RWPE2 (cell line): ENCODE measurements at places on chromosomes 4 and X.

DNA sequence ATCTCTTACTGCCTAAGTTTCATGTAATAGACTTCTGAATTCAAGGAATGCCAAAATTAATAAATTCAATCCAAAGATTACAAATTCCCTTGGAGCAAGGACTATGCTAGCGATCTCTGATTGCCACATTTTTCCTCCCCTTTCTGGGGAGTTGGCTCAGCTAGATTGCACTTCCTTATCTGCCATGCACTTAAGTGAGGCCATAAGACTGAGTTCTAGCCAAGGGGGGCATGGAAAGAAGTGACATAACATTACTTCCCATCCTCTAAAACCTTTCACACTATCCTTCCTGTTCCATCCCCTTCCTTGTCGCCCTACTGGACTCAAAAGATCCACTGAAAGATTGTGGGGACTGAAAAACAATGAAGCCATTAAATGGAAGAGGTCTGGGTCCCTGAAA is 53.8 kb upstream of the TXK start:
- no peak for DNase-seq
- no peak overlapping the region for H3K27ac ChIP-seq
- H3K27me3 ChIP-seq: no peaks in the 10 kb centered on the region
- no peaks in the 10 kb centered on the region for H3K4me1 ChIP-seq
- no peak overlapping the region for H3K4me3 ChIP-seq
- no peaks in the 10 kb centered on the region for H3K36me3 ChIP-seq

DNA sequence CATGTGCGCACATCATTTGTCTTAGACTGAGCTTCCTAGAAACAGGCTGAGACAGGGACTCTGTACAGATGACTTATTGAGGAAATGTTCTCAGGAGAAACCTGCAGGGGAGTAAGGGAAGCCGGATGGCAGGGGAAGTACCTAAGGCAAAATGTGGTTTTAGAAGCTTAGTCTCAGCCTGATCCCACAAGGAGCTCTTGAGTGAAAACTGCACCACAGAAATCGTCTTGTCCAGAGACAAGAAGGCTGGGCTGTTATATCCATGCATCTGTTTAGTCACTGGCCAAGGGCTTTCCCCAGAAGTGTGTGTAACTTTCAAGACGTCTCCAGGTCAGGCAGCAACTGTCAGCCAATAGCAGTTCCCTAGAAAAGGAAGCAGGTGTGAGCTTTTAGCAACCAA is 86.0 kb downstream of the FUNDC1 start:
- no peak for DNase-seq
- no peaks in the 10 kb centered on the region for H3K4me1 ChIP-seq
- H3K27ac ChIP-seq: no peak overlapping the region
- H3K36me3 ChIP-seq: no peaks in the 10 kb centered on the region

- no peaks in the 10 kb centered on the region for H3K27me3 ChIP-seq
- no peak overlapping the region for H3K27ac ChIP-seq
- H3K4me1 ChIP-seq: no peaks in the 10 kb centered on the region
- no peaks in the 10 kb centered on the region for H3K36me3 ChIP-seq
These were observed 57.6 kb downstream of the MAPK10 start for GRCh38 chr4:86302251-86302650.

GRCh38 chrX:3232262-3232923 is 114.1 kb downstream of the MXRA5 start:
- H3K27me3 ChIP-seq: no peaks in the 10 kb centered on the region
- H3K27ac ChIP-seq: no peak overlapping the region
- H3K36me3 ChIP-seq: no peaks in the 10 kb centered on the region
- no peak for DNase-seq
- no peaks in the 10 kb centered on the region for H3K4me1 ChIP-seq

DNA sequence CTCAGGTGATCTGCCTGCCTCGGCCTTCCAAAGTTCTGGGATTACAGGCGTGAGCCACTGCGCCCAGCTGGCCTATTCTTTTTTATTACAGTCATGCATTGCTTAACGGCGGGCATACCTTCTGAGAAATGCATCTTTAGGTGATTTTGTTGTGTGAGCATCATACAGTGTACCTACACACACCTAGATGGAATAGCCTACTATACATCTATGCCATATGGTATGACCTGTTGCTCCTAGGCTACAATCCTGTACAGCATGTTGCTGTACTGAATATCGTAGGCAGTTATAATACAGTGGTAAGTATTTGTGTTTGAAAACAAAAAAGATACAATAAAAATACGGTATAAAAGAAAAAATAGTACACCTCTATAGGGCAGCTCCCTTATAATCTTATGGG is 6.0 kb downstream of the STAG2 start:
- no peak overlapping the region for H3K4me3 ChIP-seq
- peaks cover 5% of the 10 kb centered on the region for H3K4me1 ChIP-seq
- no peaks in the 10 kb centered on the region for H3K36me3 ChIP-seq
- DNase-seq: no peak
- no peak overlapping the region for H3K27ac ChIP-seq

GRCh38 chrX:318068-318738 is 393 bp downstream of the GTPBP6 start:
- peak; percentile 100 for DNase-seq
- H3K27me3 ChIP-seq: no peaks in the 10 kb centered on the region
- peaks cover 25% of the 10 kb centered on the region for H3K36me3 ChIP-seq
- H3K27ac ChIP-seq: peak overlapping the region; percentile 70
- H3K4me1 ChIP-seq: no peaks in the 10 kb centered on the region
- peak overlapping the region; percentile 87 for H3K4me3 ChIP-seq

- no peak overlapping the region for H3K27ac ChIP-seq
- no peak for DNase-seq
- H3K27me3 ChIP-seq: peaks cover 19% of the 10 kb centered on the region
- no peaks in the 10 kb centered on the region for H3K4me1 ChIP-seq
These were observed 2.1 kb upstream of the DACH2 start for GRCh38 chrX:86146102-86146501.

DNA sequence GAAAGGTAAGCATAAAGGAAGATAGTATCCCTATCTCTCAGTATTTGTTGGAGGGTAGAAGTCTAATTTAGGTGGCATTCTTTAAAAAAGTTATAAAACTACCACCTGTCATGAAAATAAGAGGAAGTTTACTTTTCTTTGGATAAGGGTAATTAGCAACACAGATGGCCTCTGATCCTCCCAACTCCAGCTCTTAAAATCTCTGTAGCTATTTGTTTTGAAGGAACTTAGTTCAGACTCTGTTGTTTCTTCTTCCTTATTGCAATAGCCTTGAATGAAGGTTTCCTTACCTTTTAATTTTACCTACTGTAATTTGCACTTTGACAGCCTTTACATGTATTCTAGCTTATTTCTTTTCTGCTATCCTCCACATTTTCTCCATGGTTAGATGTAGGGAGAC is 1261.3 kb downstream of the RAPGEF2 start:
- no peak overlapping the region for H3K27ac ChIP-seq
- H3K27me3 ChIP-seq: no peaks in the 10 kb centered on the region
- no peak for DNase-seq
- no peaks in the 10 kb centered on the region for H3K36me3 ChIP-seq
- H3K4me3 ChIP-seq: no peak overlapping the region

GRCh38 chr4:122577189-122577553 is 43.7 kb downstream of the IL21 start:
- H3K36me3 ChIP-seq: no peaks in the 10 kb centered on the region
- H3K4me1 ChIP-seq: no peaks in the 10 kb centered on the region
- H3K27ac ChIP-seq: no peak overlapping the region
- H3K27me3 ChIP-seq: no peaks in the 10 kb centered on the region
- H3K4me3 ChIP-seq: no peak overlapping the region
- DNase-seq: no peak

- H3K4me1 ChIP-seq: peaks cover 8% of the 10 kb centered on the region
- no peak overlapping the region for H3K27ac ChIP-seq
These were observed 56.9 kb downstream of the MAD2L1 start for GRCh38 chr4:120009731-120010130.

- no peaks in the 10 kb centered on the region for H3K4me1 ChIP-seq
- no peak overlapping the region for H3K4me3 ChIP-seq
- no peak for DNase-seq
- H3K27me3 ChIP-seq: no peaks in the 10 kb centered on the region
These were observed 70.7 kb upstream of the GATB start for GRCh38 chr4:151831526-151831925.

DNA sequence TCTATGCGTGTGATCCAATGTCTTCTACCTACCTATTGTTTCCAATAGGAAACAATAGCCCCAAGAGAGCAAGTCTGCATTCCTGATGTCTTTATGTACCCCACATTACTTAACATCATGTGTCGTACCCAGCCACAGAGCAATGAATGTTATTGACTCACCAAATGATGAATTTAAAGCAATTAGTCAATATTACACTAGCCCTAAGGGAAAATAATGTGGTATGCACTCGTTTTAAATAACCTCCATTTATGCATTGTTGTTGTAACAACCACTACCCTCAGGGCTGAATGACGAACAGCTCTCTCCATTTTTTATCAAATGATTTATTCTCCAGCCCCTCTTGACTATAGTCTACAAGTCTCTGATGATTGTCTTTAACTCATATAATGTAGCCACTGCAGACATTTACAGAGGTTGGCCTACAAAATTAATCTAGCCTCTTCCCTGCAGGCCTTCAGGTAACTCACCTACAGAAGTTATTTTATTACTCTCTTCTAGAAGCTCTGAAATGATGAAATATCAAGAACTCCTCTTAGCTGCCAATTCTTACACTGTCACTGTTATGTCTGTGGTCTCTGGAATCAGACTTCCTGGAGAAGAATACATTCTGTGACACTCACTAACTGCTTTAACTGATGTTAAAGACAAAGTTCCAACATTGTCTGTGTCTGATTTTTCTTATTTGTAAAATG is 601.7 kb upstream of the GRIA3 start:
- H3K4me3 ChIP-seq: no peak overlapping the region
- H3K36me3 ChIP-seq: no peaks in the 10 kb centered on the region
- no peaks in the 10 kb centered on the region for H3K27me3 ChIP-seq
- H3K27ac ChIP-seq: peak overlapping the region; percentile 69

DNA sequence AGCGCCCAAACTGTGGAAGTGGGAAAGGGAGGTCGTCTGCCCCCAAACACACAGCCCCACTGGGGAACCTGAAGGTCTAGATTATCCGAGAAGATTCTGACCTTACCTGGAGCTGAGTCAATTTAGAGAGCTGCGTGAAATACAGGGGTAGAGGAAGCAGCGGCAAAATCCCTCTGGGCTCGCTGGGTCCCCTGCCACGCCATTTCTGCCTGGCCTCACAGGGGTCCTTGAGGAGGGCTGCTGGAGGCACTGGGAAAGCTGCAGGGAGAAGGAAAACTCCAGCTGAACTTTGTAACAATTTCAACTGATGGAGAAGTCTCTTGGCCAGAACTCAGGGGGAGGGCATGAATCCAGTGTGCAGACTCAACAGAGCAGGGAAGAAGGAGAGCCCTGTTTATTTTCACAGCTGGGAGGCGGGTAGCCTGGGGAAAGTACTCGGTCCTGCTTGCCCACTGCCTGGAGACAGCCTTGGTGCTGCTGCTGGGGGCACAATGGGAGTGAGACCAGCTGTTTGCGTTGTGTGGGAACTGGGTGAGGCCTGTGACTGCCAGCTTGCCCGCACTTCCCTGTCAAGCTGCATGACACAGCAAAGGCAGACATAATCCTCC is 93.2 kb upstream of the MAPK10 start:
- H3K27me3 ChIP-seq: no peaks in the 10 kb centered on the region
- no peak for DNase-seq
- H3K27ac ChIP-seq: no peak overlapping the region
- no peaks in the 10 kb centered on the region for H3K36me3 ChIP-seq
- peaks cover 4% of the 10 kb centered on the region for H3K4me1 ChIP-seq

DNA sequence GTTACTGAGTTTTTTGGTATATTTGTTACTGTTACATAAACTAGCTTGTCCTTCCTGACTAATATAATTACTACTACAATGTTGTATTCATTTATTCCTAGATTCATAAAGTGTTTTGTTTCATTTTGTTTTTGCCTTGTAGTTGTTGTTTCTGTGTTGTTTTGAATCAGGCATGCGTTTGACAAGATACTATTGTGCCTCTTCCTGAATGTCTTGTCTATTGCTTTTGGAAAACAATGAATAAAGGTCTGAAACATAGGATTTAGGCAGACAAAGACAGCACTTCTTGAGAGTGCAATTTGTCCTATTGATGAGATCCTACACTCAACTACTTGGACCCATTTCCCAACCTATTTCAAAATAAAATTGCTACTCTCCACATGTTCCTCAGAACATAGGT is 630.4 kb upstream of the BOD1L1 start:
- no peaks in the 10 kb centered on the region for H3K4me1 ChIP-seq
- H3K4me3 ChIP-seq: no peak overlapping the region
- H3K27ac ChIP-seq: no peak overlapping the region

- H3K27ac ChIP-seq: no peak overlapping the region
- DNase-seq: no peak
- H3K4me1 ChIP-seq: no peaks in the 10 kb centered on the region
These were observed 65.7 kb downstream of the GATB start for GRCh38 chr4:151694961-151695720.

DNA sequence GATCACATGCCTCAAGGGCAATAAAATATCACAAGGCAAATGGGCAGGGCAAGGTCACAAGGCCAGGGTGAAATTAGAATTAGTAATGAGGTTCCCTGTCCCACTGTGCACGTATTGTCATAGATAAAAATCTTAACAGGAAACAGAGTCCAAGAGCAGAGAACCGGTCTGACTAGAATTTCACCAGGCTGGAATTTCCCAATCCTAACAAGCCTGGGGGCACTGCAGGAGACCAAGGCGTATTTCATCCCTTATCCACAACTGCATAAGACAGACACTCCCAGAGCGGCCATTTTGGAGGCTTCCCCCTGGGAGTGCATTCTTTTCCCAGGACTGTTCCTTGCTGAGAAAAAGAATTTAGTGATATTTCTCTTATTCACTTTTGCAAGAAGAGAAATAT is 25.9 kb upstream of the PRDM5 start:
- no peak for DNase-seq
- no peak overlapping the region for H3K27ac ChIP-seq
- H3K27me3 ChIP-seq: no peaks in the 10 kb centered on the region
- H3K36me3 ChIP-seq: no peaks in the 10 kb centered on the region
- H3K4me3 ChIP-seq: no peak overlapping the region
- H3K4me1 ChIP-seq: no peaks in the 10 kb centered on the region

GRCh38 chr4:185778307-185778706 is 33.7 kb downstream of the SORBS2 start:
- H3K27me3 ChIP-seq: no peaks in the 10 kb centered on the region
- peaks cover 40% of the 10 kb centered on the region for H3K4me1 ChIP-seq
- no peaks in the 10 kb centered on the region for H3K36me3 ChIP-seq
- peak overlapping the region; percentile 41 for H3K27ac ChIP-seq
- peak; percentile 76 for DNase-seq
- no peak overlapping the region for H3K4me3 ChIP-seq

DNA sequence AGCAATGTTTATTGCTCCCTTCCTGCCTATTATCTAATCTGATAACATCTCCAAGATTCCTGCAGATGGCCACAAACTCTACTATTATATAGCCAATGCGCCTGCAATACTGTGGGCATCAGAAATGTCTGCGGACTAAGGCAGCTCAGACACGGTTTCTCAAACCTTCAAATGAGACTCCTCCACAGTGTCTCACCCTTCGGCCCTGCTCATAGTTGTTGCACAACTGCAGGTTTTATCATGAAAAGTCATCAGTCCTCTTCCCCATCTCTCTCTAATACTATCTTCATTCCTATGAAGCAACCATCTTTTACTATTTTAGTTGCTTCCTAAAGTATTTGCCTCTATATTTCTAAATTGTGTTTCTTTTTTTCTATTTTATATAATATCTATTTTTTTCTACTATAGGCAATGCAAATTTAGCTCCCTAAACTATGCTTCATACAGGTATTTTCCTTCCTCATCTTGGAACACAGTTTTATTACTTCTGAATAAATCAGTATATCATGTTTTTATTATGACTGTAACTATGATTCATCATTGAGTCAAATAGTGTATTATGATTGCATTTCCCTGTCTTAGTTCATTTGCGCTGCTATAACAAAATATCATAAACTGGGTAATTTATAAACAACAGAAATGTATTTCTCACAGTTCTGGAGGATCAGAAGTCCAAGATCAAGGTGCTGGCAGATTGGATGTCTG is 129.7 kb upstream of the EDNRA start:
- H3K36me3 ChIP-seq: no peaks in the 10 kb centered on the region
- no peaks in the 10 kb centered on the region for H3K27me3 ChIP-seq
- H3K27ac ChIP-seq: peak overlapping the region; percentile 37
- DNase-seq: no peak
- no peak overlapping the region for H3K4me3 ChIP-seq
